ENCODE measurements at places on chromosomes 5 and 9.

- no peak for DNase-seq
These were observed 45.5 kb downstream of the SLC6A3 start for GRCh38 chr5:1399737-1400136.

DNA sequence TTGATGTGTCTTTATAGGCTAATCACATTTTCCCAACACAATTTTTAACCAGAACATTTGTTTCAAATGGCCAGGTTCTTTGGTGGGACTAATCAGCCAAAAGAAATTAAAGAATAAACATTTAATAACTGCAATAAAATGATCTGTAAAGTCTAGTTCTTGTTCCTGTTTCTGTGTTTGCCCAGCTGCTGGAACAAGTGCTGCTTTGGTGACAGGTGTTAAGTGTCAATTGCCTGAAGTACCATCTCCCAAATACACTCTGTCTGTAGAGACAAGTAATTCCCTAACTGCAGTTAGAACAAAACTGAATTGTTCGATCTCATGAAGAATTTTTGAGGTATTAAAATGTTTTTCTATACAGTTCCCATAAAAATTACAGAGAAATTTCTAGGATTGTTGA, 402.3 kb upstream of the CHD1 start:
- no peak for DNase-seq

- DNase-seq = peak; percentile 72
These were observed at the start of gene NACC2 for GRCh38 chr9:136095070-136096058. NACC2 (minus strand) TSS chr9:136095289; CDS start chr9:136050521, 44,768 bp downstream.

GRCh38 chr5:132238901-132239500, 11.3 kb upstream of the P4HA2 start:
- no peak for DNase-seq

DNA sequence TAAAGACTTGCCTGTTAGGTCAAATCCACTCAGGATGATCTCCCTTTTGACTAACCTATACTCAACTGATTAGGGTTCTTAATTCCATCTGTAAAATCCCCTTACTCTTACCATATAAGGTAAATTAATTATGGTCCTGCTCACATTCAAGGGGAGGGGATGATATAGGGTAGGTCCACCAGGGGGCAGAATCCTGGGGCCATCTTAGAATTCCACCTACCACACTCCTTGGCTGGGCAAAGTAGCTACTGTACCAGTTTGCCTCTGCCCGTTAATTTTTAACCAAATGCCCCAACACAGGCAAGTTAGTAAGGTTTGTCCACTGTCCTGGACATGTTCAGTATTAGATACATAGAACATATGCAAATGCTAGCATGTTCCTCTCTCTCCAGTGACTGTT, 262.4 kb downstream of the SEMA5A start:
- no peak for DNase-seq

DNA sequence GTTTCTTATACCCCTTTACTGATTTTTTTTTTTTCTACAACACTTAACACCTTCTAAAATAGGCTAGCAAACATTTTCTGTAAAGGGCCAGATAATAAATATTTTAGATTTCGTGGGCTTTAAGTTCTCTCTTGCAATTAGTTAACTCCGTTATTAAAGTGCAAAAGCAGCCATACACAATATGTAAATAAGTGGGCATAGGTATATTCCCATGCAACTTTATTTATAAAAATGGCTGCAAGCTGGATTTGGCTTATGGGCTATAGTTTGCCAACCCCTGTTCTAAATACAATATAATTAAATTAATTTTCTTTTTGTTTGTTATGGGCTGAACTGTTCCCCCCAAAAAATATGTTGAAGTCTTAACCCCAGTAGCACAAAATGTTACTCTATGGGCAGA, 10.8 kb downstream of the IL6ST start:
- no peak for DNase-seq

Data from testis (tissue), 5 donors.